Coronary artery (tissue), 2 donors: ENCODE measurements at places on chromosomes 4 and X.

DNA sequence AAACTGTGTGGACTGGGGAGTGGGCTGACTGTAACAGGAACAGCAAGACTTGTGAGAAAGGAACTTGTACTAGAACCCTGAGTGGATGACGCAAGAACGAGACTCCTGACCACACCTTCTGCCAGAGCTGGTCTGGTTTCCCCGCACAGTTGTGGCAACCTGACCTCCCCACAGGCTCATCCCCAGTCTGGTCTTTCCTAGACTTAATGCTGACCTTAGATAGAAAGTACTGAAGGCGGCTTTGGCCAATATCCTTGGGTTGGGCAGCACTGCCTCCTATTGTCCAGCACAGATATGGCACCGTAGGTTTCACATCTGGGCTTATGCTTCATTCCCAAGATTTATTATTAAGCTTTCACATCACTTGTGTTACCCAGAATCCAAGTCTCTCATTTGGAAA lies 137.8 kb upstream of the FRG1 start:
- DNase-seq = no peak

DNA sequence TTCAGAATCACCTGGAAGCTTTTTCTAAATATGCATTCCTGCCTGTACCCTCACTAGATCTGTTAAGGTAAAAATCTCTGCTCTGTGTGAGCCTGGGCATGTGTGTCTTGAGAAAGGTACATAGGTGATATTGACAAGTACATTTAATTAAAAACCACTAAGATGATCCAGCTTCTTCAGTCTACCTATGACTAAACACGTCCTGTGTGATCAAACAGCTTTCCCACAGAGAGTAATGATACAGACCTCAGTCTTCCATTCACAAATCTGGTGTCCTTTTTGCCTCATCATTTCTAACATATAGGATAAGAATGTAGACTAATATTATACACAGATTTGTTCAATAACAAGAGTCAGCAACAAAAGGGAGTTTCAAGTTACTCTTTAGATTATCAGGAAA lies 42.6 kb downstream of the GALNT7 start:
- no peak for DNase-seq

- DNase-seq = no peak
Observed at GRCh38 chr4:105560421-105560848, 8.0 kb downstream of the ARHGEF38 start.

DNA sequence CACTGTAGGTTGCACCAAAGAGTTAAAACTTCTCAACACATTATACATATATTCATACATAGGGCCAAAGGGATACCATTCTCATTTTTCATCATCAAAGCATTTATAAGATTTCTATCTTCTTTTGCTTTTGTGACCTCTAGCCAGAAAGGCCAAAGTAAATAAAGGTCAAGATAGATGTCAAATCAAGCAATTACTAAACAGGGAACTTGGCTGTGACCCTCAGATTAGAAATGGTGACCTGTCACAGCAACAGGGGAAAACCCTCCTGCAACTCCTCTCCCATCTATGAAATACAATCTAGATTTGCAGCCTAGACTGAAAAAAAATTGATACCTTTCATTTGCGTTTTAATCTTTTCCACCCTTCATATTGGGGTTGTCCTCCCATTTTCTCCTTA lies 225.6 kb upstream of the FAM241A start:
- no peak for DNase-seq

GRCh38 chr4:135240796-135241195 lies 1039.2 kb upstream of the PABPC4L start:
- DNase-seq = no peak

DNA sequence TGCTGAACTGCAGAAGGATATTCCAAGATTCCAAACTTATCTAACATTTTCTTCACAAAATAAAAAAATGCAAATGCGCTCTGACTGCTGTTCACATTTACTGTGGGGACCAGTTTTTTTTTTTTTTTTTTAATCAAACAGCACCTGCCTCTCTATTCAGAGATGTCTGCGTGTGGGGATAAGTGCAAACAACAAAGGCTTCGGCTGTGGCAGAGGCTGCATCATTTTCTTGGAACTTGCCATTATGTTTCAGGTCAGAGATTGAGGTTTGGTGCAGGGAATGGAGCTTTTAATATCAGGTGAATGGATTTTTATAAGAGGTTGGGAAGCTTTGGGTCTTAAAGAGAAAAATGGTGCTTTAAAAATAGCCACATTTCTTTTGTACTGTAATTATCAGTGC lies 78.2 kb upstream of the TET2 start:
- no peak for DNase-seq

- no peak for DNase-seq
Observed at GRCh38 chr4:184821242-184821641, 4.5 kb downstream of the ACSL1 start.

DNA sequence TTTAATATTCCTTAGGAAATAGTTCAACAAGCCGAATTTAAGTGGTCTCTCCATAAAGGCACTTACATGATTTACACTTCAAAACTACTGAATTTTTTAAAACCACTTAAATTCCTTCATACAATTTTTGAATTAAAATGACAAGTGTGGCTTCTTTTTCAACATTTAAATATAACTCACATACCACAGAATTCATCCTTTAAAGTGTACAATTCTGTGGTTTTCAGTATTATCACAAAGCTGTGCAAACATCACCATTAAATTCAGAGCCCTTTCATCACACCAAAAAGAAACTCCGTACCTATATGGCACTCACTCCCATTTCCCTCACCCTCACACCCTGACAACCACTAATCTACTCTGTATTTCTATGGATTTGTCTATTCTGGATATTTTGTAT lies 200.9 kb upstream of the MAB21L2 start:
- DNase-seq = no peak

DNA sequence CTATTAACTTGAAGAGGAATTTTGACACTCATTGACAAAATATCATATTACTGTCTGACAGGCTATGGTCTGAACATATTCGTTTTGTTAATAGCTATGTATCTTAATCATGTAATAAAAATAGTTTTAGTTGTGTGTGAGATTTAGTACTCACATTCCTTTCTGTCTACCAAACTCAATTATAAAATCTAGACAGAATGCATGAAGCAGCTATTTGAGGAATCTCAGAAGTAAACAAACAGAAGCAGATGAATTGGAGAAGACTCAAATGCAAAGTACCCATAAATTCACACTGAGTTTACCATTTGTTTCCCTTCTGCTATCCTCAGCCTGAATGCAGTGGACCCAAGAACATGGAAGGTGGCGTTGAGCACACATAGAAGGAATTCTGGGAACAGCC lies 841.6 kb upstream of the AADAT start:
- no peak for DNase-seq

GRCh38 chrX:42119076-42119475 lies 195.7 kb upstream of the CASK start:
- no peak for DNase-seq

DNA sequence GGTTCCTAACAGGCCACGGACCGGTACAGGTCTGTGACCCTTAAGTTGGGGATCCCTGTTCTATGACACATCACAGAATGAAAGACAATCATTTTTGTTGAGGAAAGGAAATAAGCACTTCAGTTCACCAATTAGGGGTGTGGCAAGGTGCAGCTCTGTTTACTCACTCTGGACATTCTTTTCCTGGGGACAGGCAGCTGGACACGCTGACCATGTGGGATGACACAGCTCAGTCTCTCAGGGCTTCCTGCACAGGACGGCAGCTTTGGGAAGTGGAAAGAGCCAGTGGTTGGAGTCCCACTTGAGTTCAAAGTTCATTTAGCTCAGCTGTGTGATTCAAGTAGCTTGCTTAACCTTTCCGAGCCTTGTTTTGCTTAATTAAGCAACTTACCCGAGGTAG lies 55.7 kb downstream of the NDNF start:
- DNase-seq = no peak

DNA sequence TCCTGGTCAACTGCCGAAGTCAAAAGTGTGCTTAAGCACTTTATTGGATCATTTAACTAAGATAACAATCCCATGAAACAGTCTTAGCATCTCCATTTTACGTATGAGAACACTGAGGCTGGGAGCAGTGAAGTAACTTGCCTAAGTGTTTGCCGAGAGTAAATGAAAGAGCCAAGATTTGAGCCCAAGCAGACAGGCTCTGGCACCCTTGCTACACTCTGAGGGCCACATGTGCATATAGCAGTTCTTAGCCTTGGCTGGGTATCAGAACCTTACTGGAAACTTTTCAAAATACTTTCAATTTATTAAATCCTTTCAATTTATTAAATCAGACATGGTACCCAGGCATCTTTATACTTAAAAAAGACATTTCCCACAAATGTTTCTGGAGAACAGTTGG lies 225.9 kb downstream of the NR3C2 start:
- no peak for DNase-seq

DNA sequence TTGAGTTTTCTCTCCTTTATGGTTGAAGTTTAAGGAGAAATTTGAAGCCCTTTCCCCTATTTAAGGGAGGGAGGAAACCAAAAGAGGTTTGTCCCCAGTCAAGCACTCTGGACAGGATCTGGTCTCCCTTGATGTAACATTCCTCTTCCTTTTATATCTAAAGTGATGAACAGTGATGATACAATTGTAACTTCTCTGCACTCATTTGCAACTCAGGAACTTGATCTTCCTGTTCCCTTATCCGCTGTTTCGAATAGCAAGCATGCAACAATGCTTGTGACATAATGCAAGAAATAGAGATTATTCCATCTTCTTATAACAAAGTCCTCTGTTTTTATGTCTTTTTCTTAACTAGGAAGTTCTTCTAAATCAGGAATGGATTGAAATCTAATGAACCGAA lies 18.3 kb downstream of the ALPK1 start:
- no peak for DNase-seq

DNA sequence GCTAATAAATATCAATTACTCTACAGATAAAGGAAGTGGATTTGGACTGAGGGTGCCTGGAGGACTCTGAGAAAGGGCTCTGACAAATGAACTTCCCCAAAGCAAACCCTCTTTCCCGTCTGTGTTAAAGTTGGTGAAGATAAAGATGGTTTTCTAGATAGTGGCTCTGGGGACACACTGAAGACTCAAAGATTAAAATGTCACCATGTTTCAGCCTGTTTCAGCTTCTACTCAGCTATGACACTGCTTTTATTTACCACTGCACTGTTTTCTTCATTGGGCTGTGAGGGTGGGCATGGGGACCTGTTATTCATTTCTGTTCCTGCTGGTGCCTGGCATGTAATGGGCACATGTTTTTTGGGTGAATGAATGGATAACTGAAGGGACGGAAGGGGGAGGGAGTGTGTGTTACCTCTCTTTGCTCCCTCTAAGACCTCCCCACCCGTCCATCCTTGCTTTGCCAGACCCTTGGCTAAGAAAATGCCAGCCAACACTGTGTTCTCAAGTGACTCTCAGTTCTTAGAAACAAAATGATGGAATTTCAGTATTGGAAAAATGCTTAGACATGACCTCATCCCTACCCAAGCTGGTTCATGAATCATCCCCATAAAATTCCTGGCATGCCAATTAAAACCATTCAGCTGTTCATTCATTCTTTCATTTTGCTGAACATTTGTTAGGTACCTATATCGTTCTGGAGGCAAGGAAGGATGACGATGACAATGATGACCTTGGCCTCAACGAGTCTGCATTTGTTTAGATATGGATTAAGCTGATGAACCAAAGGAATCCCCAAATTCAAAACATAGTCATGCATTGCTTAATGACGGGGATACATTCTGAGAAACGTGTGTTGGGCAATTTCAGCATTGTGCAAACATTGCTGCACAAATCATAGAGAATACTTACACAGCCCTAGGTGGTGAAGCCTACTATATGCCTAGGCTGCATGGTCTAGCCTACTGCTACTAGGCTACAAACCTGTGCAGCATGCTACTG lies 13.4 kb upstream of the STK32B start:
- no peak for DNase-seq

DNA sequence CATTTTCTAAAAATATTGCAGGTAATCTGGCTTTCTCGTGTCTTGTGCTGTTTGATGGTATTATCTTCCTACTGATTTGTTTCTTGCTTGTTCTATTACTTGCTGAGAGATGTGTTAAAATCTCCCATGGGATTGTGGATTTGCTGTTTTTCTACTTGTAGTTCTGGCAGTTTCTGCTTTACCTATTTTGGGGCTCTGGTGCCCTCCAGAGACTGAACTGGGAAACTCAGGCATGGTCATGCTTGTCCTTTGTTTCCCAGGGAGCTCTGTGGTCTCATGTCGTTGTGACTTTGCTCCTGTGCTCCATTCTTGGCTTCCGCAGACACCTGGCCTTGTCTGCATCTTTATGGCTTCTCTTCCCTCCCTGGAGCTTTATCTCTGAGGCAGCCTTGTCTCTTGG lies 39.5 kb downstream of the NSD2 start:
- no peak for DNase-seq

DNA sequence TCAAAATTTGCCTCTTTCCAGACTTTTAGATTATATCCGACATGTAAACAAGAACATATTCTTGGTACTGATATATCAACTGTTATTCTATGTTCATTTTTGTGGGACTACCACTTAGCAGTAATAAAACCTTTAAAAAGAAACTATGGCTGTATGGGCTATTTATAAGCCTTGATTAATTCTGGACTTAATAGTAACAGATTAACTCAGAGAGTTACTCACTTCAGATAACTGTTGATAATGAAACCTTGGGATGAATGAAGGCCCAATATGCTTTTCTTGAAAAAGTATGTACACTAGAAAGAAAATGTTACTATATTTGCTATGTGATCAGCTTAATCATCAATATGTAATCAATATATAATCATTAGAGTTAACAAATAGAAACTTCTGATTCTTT lies 595.9 kb upstream of the BOD1L1 start:
- no peak for DNase-seq

GRCh38 chr4:76458825-76459224 lies 23.8 kb downstream of the SHROOM3 start:
- DNase-seq = no peak
